Natural killer cell treated with Interleukin-12 subunit alpha and Interleukin-12 subunit beta and Interleukin-15 and Interleukin-18, amount 100 ng/mL, for 72 hours (primary cell): ENCODE measurements at places on chromosomes 12 and 14. TPM values are rescaled to one million over a fixed set of nuclear protein-coding genes. Genes with fewer than 3 reads are reported as not detected.
A peak's percentile ranks its signal among the peaks of the same experiment; 100 is the strongest.

Gene TTLL5
- total RNA-seq, result 32.1 TPM

DNA sequence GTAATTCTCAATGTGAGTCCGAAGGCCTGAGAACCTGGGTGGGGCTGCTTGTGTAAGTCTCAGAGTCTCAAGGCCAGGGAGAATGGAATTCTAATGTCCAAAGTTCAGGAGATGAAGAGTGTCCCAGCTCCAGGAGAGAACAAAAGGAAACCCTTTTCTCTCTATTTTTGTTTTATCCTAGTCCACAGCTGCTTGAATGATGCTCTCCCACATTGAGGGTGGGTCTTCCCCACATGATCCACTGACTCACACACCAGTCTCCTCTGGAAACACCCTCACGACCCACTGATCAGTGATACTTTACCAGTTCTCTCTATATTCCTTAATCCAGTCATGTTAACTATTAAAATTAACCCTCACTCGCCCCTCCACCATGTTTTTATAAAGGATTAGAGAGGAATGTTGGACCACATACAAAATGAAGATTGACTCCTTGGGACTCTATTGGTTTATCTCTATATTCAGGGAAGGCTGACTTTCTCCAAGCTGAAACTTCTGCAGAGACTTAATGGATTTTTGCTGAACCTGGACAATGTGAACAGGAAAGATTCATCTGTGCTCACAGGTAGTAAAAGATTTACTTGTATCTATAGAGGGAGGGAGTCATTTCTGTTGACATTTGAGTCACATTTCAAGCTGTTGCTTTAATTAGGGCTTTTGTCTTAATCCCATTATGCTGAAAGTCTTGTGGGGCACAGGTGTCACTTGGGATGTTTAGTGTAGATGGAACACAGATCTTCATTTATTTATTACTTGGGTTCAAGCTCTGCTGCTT is 1061.0 kb upstream of the TMEM132C start:
- no peak for DNase-seq

DNA sequence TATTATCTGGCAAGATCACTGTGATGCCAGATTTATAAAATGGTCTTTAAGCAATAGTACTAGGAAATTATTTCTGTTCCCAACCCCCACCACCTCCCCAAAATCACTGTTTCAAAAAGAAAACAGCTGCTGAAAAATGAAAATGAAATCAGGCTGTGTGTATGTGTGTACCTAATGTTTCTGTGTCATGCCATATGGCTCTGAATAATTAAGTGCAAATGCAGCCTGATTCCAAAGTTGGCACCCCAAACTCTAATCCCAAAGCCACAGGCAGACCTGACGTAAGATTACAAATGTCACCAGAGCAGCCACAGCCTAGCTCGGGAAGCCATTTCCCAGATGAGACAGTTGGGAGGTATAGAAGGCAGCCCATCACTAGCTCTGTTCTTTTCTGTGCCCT is 175.5 kb downstream of the MED13L start:
- no peak for DNase-seq

DNA sequence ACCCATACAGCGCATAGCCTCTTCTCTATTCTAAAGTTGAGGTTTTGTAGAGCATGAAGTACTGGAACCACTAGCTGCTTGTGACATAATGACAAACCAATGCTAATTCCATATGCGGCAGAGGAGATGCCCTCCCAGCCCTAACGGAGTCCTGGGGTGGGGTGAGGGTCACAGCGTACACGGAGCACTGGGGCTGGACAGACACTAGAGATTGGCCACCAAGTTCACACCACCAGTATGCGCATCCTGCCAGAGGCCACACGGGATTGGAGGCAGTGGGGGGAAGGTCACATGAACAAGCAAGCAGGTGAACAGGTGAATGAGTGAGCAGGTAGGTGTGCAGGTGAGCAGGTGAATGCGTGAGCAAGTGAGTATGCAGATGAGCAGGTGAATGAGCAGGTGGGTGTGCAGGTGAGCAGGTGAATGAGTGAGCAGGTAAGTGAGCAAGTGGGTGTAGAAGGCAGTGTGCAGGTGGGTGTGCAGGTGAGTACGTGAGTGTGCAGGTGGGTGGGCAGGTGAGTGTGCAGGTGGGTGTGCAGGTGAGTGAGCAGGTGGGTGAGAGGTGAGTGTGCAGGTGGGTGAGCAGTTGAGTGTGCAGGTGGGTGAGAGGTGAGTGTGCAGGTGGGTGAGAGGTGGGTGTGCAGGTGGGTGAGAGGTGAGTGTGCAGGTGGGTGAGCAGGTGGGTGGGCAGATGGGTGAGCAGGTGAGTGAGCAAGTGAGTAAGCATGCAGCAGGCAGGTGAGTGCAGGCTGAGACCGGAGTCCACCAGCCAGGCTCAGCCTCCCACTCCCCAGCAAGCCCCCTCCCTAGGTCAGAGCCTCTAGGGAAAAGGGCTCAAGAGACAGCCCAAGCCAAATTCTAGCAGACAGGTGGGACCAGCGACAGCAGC is 52.7 kb downstream of the CCDC85C start:
- no peak for DNase-seq

Gene TAS2R13
- 4.3 TPM for total RNA-seq

GRCh38 chr14:71588028-71588427 is 344.2 kb upstream of the RGS6 start:
- DNase-seq, result no peak

DNA sequence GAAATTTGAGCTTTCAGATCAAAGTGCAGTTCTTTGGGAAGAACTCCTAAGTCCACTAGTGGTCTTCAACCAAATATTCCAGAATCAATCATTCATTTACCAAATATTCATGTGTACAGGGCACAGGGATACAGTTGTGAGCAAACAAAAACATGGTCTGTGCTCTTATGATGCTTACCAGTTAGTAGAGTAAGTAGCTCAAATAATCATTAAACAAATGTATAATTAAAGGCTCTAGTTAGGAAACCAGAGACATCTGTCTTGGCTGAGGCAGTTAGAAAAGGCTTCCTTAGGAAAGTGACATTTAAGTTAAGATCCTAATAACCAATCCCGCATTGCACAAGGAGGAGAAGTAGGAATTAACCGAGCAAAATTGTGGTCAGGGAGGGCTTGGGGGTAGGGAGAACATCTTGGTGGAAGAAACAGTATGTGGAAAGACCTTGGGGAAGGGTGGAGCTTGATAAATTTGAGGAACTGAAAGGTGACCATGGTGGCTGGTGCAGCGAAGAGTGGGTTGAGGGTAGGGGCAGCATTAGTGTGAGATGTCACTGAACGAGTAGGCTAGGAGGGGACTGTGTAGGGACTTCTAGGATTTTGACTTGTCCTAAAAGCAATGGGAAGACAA is 40.0 kb downstream of the PEBP1 start:
- DNase-seq, result no peak

Gene LUM
- total RNA-seq, result not detected

DNA sequence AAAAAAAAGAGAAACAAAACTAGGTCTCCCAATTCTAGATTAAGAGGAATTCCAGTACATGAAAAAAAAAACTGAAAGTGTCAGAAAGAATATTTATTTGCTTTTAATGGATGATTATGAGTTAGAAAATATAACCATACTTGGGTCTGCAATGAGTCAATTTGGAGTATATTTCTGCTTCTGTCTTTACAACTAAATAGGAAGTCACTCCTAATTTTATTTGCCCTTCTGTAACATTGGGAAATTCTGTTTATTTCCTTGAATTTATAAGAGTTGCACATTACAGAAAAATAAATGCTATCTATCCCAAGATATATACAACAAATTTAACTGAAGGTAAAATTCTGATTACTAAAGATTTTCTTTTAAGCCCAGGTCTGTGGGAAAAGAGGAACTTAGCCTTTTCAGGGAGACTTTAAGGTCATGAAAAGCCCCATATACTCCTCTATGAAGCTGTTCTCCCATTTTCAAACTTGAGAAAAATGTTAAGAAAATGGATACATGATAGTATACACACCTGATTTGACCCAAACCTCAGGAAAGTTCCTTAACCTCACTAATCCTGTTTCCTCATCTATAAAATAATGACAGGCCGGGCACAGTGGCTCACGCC is 7.2 kb downstream of the SINHCAF start:
- no peak for DNase-seq

DNA sequence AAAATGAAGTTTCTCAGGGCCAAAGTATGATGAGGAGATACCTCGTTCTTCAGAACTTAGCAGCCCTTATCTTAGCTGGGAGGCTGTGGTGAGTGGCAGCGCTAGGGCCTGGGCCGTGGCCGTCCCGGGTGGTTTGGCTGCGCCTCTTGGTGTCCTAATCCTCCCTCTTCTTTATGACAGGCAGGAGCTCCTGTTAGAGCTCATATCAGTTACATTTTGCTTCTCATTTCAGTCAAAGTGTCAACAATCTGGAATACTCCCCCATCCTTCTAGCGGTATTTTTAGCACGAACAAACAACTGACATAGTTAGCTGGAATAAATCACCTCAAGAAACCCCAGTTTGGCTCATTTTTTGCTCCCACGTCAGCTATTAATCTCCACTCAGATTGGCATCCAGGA is 188.8 kb downstream of the TTC7B start:
- DNase-seq, result no peak

- no peak for DNase-seq
Measured at GRCh38 chr12:52836491-52837412, 2.6 kb upstream of the KRT79 start.

DNA sequence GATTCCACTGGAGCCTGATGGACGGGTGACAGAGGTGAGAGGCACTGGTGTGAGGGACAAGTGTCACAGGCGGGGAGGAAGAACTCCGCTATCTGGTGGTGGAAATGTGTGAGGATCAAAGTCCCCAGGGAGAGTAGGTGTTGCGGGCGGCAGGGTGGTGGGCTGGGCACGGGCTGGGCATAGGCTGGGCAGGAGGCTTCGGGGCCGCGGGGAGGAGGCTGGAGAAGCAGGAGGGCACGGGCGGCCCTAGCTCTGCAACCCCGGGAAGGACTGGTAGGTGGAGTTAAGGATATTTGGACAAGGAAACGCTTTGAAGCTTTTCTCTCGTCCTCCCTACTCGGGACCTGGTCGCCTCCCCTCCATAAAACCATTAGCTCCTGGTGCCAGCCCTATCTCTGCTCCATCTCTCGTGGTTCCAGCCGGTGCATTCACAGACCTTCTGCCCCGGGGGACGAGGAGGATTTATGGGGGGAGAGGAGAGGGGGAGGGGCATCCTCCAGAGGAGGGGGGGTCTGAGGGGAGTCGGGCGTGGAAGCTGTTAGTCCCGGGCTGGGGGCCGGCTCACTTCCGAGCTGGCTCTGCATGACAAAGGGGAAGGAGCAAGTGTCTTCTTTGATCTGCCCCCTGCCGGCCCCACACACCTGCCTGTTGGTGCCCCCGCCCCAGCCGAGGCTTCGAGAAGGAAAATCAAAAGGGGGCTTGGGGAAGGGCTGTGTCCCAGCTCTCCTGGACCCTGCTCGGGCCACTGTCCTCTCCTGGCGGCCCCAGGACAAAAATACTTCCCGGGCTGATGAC is 504 bp downstream of the WNT5B start:
- no peak for DNase-seq

Gene NID2
- 6.8 TPM for total RNA-seq

GRCh38 chr14:55547650-55548315 is 32.2 kb upstream of the KTN1 start:
- no peak for DNase-seq

GRCh38 chr14:74566174-74567141 is 45.6 kb downstream of the LTBP2 start:
- no peak for DNase-seq

DNA sequence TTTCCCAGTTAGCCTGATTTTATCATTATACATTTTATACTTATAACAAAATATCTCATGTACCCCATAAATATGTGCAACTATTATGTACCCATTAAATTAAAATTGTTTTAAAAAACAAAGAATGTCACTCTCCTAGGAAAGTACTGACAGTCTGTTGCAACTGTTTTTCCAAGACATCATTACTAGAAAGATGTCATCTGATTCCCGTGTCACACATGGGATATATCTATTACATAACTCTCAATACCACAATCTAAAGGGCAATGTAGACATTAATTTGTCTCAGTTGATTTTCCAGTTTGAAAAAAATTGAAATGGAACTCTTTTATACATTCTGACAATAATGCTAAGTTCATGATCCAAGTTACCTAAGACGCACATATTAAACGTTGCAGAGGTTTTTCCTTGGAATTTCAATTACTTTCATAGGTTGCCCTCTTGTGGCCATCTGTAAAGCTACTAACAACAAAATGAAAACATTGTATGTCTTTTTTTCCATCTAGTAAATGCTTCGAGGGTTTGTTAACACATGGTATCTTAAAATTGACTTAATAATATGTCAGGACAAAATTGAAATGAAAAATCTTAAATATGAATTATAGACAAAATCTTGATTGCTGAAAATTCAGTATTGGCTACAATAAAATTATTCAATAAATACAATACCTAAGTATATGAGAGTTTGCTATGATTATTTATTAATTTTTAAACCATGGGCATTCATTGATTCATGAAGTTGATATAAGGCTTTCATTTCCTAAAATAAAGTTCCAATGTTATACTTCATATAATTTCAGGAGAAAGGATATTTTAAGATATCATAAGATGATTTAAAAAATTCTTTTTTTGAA is 131.6 kb downstream of the PPFIA2 start:
- DNase-seq, result no peak

GRCh38 chr12:58920102-58920960 is at the start of gene LRIG3:
Gene LRIG3 (minus strand): TSS chr12:58920504. CDS start chr12:58920235, 269 bp downstream.
- DNase-seq, result no peak

Gene MUCL1
- 5.9 TPM for total RNA-seq

Gene TRHDE
- total RNA-seq, result 0.02 TPM

- DNase-seq, result peak; percentile 40
Measured at GRCh38 chr12:113874999-113875561, 91.0 kb downstream of the RBM19 start.

- DNase-seq, result no peak
Measured at GRCh38 chr14:104355101-104356019, 217.0 kb downstream of the KIF26A start.

DNA sequence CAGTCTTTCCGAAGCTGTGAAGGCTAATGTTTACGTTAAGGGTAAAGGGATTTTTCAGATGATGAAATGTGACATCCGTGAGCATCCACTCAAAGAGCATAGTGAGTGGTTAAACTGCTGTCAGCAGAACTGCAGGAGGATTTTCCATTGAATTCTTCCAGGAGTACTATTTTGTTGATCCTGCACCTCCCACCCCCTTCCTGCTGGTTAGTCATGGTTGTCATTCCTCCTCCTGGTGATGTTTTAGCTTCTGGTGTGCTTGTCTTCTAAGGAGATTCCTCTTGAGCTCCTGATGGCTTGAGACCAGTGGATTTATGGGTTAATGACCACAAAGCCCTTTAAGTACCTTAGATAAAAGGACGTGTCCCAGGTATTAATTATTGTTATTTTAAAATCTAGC is 2.4 kb upstream of the GPRC5D start:
- DNase-seq, result no peak

DNA sequence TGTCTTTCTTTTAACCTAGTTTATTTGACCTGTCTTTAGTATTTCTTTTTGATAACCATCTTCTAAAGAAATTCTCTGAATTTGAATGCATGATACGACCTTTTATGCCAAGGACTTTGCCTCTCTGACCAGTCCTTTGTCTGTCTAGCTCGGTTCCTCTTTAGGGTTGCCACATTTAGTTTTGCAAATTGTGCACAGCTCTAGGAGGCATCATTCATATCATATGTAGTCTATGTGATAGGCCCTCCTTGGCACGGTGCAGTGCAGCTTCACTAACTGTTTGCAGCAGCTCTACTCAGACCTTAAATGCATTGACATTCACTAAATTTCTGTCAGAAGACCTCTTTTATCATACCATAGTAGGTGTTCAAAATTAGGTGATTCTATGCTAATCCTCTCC is 75.6 kb downstream of the USP15 start:
- no peak for DNase-seq
